ENCODE measurements at places on chromosomes 11 and 22. TPM values are rescaled to one million over a fixed set of nuclear protein-coding genes. Genes with fewer than 3 reads are reported as not detected.
A peak's percentile ranks its signal among the peaks of the same experiment; 100 is the strongest.

GRCh38 chr11:118358071-118358470, 1.3 kb upstream of the UBE4A start:
- no peak for DNase-seq

DNA sequence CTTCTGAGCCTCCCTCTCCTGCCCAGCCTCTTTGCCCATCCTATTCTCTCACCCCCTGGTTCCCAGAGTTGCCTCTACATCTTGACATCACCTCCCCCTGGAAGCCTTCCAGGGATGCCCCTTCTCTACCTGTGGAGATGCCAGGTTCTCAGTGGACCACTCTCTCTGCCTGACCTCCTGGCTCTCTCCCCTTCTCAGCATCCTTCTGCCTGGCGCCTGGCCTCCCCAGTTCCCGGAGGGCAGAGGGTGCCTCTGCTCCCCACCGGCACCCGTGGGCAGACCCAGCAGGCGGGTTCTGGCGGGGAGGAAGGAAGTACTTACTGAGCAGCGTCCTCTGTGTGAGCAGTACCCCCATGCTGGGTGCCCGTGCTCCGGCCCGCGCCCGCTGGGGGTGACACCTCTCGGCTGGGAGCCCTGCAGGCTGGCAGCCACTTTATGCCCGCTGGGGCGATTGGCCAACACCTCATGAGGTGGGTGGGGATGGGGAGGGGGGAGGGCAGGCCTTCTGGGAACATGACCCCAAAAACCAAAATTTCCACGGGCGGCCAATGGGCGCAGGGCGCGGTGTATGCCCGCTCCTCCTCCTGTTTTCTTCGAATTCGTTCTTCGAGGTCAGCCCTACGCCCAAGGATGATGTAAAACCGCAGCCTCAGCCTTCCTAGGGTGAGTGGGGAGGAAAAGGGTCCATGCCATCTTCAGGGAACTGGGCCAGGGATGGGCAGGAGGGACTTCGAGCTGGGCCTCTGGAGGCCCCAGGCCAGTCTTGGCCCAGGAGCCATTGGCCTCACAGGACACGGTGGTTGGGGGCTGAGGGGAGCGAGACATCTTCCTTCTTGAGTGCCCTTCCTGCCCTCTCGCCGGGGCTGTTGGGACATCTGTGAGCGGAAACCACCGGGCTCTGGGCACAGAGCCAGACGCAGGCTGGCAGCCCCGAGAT, at the start of gene OSM:
OSM (minus strand) TSS at position 407 of the 937 bp plus-strand sequence; CDS start at position 355, 52 bp downstream.
- peak; percentile 56 for DNase-seq

DNA sequence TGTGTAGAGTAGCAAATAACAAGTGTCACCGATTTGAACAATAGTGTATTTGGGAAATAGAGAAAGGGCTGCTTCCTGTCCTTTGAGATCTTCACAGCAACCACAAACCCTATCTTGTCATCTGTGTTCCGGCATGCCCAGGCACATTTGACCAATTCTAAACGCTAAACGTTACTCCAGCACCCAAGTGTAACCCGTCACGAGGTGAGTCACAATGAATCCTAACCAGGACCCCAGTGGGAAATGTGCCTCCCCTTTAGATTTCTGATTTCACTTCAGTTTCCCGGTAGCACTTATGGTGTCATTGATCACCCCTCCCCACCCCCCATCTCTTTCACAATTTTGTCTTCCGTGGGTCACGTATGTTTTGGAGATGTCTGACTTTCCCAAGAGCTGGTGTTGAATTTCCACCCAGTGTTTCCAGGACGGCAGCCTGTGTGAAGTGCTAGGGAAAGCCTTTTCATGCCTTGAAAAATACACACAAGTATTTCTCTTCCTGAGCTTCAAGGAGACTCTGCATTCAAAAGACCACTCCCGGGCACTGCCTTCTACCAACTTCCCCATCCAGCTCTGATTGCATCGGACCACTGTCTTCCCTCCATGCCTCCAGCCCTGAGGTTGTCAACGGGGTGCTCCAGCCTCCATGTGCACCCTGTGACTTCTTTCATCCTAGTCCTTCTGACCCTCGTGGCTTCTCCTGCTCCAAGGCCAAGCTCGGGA, 10.5 kb upstream of the C11orf24 start:
- DNase-seq = no peak

DNA sequence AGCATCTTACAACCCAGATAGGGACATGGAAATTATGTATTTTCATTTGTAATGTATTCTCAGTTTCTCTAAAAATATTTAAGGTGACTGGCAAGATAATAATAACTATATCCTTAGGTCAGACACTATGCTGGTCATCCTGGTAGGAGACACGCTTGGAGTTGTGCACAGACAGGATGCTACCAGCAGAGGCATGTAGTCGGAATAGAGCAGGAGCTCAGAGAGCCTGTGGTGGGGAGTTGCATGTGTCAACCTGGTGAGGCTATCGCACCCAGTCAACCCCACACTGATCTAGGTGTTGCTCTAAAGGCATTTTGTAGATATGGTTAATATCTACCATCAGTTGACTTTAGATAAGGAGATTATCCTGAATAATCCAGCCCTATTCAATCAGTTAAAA, 318.5 kb downstream of the MIAT start:
- DNase-seq = no peak

DNA sequence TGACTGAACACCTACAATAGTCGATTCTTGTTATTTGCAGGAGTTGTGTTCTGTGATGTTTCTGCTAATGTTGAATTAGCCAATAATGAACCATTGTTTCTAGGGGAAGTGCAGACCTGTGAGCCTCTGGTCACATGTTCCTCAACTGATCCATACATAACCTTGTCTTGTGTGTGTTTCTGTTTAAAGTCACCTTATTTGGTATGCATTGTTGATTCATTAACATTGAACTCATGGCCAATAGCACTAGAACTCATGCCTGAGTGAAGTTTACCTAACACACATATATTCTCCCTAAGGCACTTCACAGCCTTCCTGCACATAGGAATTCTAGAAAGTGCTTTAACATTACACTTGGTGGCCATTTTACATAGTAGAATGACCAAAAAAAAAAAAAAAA, 271.8 kb upstream of the PLET1 start:
- no peak for DNase-seq

GRCh38 chr11:30485756-30486155, 100.4 kb downstream of the MPPED2 start:
- no peak for DNase-seq

GRCh38 chr22:16957781-16958180, 50.2 kb downstream of the GAB4 start:
- DNase-seq = no peak

DNA sequence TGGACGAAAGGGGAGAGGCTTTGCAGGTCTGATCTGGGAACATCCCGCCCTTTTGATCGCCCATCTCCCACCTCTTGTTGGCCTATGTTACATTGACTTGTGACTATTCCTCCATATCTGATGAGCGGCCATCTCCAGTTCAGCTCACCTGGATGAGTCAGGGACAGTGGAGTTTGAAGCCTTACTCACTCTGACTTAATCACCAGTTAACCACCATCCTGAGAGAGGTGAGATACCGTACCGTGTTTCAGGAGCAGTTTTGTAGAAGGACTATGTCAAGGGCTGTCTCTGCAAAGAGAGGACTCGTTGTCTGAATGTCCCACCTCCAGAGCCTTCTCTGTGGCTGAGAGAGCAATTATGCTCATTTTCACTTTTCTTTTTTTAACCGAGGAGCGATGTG, 771.7 kb downstream of the NTM start:
- DNase-seq = no peak

- DNase-seq = no peak
These were observed 424.5 kb upstream of the ANO5 start for GRCh38 chr11:21768388-21768787.

DNA sequence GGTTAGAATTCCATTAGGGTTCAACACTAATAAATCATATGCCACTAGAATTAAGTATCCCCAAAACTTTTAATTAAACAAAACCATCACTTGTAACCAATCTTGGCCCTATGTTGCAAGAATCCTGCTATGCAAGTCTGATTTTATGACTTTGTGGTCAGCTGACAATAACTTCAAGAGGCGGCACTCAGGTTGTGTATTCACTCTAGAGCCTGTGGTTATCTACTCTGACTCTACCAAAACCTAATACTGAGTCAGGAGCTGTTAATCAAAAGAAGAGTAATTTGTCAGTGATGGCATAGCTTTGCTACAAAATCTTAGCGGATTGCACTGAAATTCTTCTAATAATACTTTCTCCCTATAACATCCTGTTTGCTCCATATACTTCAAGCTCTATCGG, 253.7 kb downstream of the AASDHPPT start:
- DNase-seq = no peak

GRCh38 chr22:30822216-30823014, 127.7 kb downstream of the OSBP2 start:
- no peak for DNase-seq

DNA sequence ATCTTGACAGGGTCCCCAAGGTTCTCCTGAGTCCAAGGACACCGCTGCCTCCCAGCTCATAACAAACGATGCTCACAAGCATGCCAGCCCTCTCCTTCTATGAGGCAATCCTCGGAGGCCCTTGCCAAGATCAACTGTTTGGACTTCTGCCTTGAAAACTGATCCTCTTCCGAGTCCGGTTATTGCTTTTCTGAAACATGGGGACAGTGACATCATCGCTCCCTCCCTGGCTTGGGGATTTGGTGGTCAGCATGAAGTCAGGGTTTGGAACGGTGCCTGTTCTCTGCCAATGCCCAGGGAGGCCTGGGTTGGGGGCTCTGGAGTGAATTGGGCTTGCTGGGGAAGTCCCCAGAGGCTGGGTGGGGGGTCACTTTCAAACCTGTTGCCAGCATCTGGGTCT, 149.3 kb downstream of the FBXO7 start:
- DNase-seq = no peak

ASRGL1 gene
- total RNA-seq = 0.98 TPM

DNA sequence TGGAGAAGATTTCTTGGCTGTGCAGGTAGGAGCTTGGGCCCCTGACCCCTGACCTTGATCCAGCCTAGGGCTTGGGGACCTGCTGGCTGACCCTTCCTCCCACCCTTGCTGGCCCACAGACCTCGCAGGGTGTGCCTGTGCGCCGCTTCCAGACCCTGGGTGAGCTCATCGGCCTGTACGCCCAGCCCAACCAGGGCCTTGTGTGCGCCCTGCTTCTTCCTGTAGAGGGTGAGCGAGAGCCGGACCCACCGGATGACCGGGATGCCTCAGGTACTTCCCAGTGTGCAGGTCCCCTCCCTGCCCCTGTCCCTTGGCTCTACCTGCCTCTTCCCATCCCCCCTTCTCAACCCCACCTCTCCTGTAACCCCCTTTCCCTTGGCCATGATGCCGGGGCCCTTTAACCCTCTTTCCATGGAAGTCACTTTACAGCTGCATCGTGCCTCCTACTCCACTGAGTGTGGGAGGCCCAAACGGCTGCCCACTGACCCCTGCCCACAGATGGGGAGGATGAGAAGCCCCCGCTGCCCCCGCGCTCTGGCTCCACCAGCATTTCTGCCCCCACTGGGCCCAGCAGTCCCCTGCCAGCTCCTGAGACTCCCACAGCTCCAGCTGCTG, 3.8 kb downstream of the INPPL1 start:
- no peak for DNase-seq

DNA sequence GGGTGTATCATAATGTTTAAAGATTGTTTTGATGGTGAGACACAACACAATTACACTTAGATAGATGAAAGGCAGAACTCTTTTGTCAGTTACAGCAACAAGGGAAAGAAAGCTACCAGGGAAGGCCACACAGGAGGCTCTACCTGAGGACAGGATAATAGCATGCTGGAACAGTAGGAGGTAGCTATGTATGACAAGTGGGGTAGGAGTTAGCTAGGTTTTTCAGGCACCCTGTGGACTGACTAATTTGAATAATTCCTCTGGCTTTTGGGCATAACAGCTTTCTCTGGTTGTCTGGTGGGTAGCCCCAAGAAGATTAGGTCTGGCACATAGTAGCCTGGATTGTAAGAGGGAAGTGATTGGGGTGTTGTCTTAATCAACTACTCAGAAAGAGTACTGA, 475.4 kb upstream of the CHORDC1 start:
- no peak for DNase-seq

GRCh38 chr11:116412118-116412889, 360.5 kb downstream of the BUD13 start:
- DNase-seq = no peak

- DNase-seq = no peak
These were observed 27.1 kb downstream of the EHF start for GRCh38 chr11:34648036-34648435.

GRCh38 chr11:120179057-120179672, 31.7 kb upstream of the OAF start:
- no peak for DNase-seq

DNA sequence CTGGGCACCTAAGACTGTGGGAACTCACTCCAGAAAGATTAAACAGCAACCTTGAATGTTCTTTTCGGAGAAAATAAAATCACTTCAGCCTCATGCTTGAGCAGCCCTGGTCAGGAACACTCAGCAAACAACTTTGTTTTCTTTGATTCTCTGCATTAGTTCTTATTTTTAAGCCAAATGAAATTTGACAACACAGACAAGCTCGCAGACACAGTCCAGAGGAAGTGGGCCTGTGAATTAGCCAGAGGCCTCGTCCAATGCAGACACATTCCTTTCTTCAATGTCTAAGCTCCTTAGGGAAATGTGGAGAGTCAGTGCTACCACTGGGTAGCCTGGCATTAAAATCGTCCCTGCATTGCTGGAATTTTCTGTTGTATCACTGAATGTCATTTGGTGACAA, 62.9 kb upstream of the CSNK2A3 start:
- DNase-seq = no peak

DNA sequence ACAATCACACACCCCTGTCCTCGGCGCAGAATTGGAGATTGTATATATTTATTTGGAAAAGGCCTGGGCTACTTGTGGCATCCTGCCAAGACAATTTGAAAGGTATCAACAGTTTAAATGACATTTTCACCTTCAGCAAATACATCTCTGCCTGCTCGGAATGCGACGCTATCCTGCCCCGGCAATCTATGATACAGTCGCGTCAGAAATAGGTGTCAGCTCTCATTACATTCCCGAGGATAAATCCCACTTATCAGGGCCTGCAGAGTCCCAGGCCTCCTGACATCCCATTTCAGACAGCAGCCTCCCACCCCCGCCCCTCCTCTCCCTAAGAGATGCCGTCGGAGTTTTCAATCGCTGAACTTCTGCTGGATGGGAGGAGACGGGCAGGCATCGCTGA, 114.7 kb downstream of the BRD1 start:
- no peak for DNase-seq

DNA sequence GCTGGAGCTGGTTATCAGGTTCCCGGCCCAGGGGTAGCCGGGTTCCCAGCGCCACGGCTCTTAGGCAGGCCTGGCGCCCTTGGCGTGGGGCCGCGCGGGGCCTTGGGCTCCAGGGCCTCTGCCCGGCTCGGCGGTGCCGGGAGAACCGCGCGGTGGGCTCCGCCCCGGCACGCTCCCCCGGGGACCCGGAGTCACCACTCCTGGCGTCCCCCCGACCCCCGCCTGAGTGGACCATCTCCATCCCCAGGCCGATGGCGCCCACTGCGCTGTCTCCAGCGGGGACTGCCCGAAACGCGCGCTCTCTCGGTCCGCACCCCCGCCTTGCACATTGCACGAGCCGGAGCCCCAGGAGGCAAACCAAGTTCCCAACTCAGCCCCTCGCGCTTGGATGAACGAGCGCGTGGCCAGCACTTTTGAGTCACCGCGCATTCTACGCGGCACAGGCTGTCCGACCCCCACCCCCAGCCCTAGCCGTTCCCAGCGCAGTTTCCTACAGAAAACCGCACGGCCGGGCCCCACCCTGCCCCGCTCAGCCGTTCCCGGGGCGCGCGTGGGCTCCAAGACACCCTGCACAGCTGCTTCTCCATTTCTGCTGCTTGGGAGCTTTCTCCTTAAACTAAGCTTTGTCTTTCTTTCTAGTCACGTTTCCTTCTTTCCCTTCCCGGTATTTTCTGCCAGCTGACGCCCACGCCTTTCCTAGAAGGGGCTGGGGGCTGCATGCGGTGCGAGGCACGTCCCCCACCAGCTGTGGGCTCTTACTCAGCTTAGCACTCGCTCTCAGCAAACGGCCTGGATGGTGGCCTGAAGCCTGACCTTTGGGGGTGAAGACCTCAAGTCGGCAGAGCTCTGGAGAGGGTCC, 650 bp upstream of the CHID1 start:
- DNase-seq = no peak

All from activated B cell treated with CpG ODN at 0.5 μM for 24 hours (primary cell).